ENCODE measurements at places on chromosomes 5 and 9.

- DNase-seq: no peak
Observed at GRCh38 chr9:89706086-89706485, 101.3 kb downstream of the GADD45G start.

DNA sequence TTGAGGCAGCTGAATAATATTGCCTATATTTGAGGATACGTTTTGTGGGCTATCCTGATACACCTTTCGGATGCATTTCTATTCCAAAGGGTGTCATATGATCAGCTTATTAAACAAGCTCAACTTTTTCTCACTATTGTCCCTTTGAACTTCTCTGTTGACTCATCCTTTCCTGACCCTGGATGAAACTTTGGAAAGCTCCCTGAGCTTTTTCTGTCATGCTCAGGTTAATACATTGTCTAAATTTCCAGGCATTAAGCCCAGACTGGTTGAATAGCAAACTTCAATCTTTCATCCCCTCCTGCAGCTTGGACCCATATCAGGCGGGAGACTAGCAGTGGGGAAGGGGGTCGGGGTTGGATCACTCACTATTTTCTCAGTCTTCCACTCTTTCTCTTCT is 104.9 kb upstream of the PTPN3 start:
- peak; percentile 75 for DNase-seq

GRCh38 chr5:169029661-169030274 is 271.2 kb downstream of the SLIT3 start:
- no peak for DNase-seq

- DNase-seq: peak; percentile 44
Observed at GRCh38 chr5:54610197-54610944, 92.8 kb downstream of the SNX18 start.

- DNase-seq: no peak
Observed at GRCh38 chr9:108212184-108212583, 643.6 kb downstream of the ACTL7B start.

GRCh38 chr5:11383506-11384095 is 520.6 kb downstream of the CTNND2 start:
- DNase-seq: no peak

DNA sequence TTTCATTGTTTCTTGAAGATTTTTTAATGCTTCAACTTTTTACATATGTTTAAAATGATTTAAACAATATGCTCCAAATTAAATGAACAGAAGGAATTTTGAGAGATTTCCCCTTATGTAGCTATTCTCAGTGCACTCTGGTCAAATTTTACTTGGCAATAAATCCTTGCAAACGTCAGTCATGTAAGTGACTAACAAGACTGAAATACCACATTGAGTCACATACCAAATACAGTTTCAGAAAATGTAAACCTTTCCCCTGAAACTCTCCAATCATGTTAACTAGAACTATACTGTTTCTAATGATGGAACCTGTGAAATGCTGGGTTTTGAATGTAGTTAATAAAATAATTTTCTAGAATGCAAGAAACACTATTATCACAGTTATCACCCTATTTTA is 29.6 kb downstream of the SAR1B start:
- DNase-seq: peak; percentile 75

GRCh38 chr9:124297915-124298645 is 40.3 kb downstream of the NEK6 start:
- DNase-seq: no peak

DNA sequence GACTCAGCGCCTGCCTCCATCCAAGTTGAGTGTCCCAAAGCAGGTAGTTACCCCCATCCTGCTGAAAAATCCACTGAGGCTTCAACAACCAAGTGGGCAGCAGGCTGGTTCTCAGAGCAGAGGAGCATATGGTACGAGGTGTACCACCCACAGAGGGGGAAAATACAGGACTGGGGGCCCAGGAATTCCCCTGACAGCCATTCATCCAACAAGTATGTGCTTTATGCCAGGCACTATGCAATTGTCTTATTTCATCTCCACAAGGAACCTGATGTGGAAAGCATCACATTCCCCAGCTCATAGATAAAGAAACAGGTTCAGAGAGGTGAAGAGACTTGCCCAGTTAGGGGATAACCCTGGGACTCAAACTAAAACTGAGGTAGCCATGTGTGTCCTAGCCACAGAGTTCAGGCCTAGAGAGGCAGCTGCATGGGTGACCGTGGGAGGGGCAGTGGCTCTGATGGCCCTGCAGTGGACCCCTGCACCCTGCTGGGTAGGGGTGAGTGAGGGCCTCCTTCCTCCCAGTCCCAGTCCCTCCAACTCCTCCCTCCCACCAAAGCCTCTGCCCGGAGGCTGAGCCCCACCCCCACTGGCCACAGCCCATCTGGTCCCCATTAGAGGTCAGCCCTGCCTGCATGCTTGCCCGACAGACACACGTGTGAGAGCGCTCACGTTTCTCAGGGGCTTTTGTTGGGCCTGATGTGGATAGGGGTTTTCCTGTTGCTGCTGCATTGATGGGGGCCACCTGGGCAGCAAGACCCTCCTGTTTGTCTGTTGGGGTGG is 11.5 kb downstream of the PDLIM4 start:
- DNase-seq: peak; percentile 85

GRCh38 chr5:124521461-124522230 is 224.8 kb downstream of the ZNF608 start:
- DNase-seq: no peak
